ENCODE measurements at places on chromosomes 4 and X.

GRCh38 chr4:127250577-127250976 is 382.2 kb upstream of the INTU start:
- DNase-seq: no peak

- DNase-seq: no peak
Measured at GRCh38 chr4:111945014-111945413, 200.2 kb upstream of the FAM241A start.

DNA sequence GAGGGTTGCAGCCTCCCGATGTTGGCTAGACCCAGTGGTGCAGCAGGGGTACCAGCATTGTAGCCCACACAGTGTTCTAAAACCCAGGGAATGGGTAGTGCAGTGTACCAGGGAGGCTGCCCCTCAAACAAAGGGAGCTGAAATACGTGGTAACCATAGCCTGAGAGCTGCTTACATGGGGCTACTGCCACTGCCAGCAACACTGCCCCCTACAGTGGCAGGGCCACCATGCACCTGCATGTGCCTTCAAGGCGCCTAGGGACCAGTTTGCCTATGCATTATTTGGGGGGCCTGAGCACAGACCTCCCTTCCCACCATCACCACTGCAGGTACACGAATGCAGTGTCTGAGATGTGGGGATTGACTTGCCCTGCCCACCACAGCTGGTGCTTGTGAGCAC is 21.0 kb upstream of the BMP15 start:
- DNase-seq: no peak

DNA sequence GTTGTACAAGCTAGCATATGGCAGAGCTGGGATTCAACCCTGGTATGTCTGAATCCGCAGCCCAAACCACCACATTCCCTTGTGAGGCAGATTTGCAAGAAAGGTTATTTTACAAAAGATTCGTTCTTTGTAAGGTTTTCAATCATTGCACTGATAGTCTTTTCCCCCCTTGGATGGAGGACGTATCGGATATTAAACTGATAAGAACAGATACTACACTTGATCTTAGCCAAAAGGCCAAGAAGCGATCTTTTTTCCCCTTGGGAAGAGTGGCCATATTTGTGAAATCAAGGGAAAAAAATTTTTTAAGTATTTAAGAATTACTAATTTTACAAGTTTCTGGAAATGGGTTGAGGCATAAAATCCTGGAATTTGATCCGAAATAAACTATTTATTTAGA is 34.4 kb upstream of the MSMO1 start:
- DNase-seq: no peak

DNA sequence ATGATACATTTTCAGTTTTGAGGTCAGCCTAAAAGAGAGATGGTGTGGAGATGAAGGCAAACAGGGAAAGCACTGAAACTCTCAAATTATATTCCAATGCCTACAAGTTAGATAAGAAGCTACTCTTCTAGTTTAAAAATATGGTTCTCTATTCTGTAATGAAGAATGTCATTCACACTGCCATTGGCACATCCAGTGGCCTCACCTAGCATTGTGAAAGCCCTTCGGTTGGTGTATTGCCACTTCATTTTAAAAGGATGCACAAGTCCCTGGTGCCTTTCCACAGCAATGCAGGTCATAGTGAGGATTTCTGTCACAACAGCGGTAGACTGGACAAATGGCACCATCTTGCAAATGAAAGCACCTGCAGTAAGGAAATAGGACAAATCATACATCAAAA is 40.6 kb downstream of the QRFPR start:
- DNase-seq: no peak

- DNase-seq: no peak
Measured at GRCh38 chrX:44747317-44747716, 96.5 kb upstream of the DUSP21 start.

DNA sequence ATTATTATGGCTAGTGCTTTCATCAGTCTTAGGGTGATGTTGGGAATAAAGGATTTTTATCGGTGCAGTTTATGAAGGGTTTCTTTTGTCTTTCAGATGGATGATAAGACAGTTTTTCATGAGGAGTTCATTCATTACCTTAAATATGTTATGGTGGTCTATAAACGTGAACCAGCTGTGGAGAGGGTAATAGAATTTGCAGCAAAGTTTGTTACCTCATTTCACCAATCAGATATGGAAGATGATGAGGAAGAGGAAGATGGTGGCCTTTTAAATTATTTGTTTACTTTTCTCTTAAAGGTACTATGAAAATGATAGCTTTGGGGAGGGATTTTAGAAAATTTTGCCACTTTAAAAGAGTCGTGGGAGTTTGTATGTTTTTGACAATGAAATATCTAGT is 1.3 kb downstream of the NCAPG start:
- DNase-seq: no peak

DNA sequence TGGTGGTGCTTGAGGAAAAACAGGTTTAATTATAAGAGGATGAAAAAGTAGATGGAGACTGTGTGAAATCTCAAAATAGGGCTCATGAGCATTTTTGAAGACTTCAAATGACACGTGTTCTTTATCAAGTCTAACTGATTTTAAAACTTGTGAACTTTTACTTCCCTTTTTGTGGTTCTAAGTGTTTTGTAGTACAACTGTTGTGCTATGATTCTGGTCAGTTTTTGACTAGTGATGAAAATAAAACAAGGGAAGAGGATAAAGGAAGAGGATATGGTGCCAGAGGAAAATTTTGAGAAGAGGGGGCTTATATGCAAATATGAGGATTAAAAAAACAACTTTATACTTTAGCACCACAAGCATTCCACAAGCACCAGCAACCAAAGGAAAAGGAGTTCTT is 644.0 kb downstream of the RPA4 start:
- DNase-seq: no peak

DNA sequence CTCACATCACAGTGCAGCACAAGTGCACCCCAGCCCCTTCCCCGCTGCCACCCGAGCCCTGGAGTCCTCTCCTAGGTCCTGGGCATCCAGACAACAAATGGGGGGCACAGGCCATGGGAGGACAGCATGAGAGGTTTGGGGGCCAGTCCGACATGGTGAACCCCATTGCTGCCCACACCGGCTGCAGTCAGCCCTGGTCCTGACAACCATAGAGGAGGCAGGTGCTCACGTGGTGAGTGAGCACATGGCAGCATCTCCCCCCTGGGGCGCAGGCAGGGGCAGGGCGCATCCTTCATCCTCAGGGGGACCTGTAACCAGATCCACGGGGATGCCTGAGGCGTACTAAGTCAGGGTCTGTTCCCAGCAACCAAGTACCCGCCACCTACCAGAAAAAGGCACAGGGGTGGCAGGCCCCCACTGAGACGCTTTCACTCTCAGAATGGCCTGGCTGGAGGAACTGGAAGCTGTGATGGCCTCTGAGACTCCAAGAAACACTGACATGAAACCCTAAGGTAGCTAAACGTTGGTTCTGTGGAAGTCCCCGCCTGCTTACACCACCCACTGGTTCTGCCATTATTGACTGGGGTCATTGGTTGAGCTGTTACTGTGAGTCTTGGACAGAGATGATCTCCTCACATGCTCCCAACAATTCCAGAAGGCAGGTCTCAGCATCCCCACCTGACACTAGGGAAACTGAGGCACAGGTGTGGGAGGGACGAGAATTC is 6.5 kb downstream of the ZFYVE28 start:
- no peak for DNase-seq

DNA sequence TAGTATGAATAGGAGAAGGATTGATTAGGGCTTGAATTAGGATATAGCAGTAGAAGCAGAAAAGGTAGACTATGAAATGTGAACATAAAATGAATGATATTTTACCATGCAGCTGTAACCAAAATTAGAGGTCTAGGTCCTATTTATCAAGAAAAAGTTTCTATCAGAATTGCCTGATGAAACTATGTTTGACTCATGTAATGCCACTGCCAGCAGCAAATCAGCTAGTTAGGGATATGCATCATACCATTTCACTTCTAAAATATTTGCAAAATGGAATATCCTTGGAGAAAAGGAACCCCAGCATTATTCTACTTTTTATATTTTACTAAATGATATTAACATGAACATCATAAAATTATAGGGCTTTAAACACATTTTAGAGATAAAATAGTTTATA is 188.4 kb downstream of the WDFY3 start:
- no peak for DNase-seq

- no peak for DNase-seq
Measured at GRCh38 chrX:72392042-72392441, 86.3 kb upstream of the CITED1 start.

GRCh38 chr4:105933083-105933482 is 37.8 kb downstream of the NPNT start:
- DNase-seq: no peak

DNA sequence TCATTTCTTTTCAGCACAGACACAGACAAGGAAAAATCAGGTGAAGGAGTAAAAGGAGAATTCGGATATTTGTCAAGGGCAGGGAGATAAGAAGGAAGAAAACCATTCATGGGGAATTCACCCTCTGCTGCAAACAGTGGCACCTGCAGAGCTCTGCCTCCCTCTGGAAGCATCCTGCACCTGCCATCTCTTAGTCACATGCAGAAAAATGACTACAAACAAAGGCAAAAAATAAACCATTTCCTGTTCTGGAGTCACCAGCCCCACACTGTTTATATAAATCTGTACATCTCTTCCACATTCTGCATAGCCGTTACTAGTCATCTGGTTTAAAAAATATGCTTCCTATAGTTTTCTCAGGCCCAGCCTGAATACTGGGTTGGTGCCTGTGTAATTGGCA is 205.3 kb downstream of the ARAP2 start:
- DNase-seq: peak; percentile 31

- DNase-seq: no peak
Measured at GRCh38 chr4:139922406-139923024, 231.5 kb downstream of the MAML3 start.

DNA sequence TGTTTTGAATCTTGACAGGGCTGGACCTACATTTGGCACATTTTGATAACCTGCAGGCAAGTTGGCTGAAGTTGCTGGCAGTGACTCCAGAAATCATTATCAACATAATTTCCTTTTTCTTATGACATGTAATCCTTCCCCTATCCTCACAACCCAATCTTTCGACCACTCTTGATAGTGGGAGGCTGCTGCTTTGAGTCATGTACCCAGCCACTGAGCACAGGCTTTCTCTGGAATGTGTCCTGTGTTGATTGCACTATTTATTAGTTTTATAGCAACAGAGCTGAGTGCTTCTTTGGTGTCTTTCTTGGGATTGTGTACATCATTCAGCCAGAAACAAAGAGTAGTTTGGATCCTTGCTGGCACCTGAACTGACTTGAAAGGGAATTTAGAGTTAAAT is 183.1 kb upstream of the LEF1 start:
- DNase-seq: no peak

GRCh38 chrX:68895341-68895755 is 66.5 kb downstream of the EFNB1 start:
- no peak for DNase-seq

DNA sequence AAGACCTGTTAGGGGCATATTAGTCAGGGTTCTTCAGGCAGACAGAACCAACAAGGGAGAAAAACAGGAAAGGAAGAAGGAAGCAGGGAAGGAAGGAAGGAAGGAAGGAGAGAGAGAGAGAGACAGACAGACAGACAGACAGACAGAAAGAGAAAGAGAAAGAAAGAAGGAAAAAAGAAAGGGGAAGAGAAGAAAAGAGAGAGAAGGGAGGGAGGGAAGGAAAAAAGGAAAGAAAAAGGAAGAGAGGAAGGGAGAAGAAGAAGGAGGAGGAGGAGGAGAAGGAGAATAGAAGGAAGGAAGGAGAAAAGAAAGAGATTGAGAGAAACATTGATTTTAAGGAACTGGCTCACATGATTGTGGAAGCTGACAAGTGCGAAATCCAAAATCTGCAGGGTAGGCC is 89.0 kb downstream of the DHX15 start:
- no peak for DNase-seq

DNA sequence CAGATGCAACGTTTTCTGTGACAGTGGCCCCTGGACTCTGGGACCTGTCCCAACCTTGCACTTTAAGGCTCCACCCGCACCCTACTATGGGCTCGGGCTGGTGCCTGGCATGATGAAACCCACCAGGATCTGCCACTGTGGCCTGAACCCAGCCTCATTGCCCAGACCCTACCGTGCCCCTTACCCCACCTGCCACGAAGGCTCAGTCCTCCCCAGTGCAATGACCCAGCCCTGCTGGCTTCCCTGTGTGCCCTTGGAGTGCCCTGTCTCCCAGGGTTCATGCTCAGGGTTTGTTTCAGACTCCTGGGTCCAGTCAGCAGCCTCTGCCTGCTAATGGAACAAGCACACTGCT is 3.1 kb downstream of the UVSSA start:
- no peak for DNase-seq

GRCh38 chrX:120604361-120604782 is 471 bp downstream of the MCTS1 start:
- peak; percentile 72 for DNase-seq

DNA sequence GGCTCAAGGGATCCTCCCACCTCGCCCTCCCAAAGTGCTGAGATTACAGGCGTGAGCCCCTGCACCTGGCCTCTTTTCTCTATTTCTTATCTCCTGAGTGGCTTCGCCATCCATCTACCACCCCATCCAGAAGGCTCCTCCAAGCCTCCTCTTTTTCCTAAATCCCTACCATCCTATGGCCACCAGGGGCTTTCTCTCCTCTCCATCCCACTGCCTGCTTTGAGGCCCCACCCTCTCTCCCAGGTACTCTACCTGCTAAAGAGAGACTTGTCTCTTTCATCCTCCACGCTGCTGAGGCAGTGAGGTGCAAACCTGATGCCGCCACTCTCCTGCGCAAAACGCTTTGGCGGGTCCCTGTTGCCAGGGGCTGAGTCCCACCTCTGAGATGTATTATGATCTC is 7.0 kb downstream of the RS1 start:
- DNase-seq: no peak

DNA sequence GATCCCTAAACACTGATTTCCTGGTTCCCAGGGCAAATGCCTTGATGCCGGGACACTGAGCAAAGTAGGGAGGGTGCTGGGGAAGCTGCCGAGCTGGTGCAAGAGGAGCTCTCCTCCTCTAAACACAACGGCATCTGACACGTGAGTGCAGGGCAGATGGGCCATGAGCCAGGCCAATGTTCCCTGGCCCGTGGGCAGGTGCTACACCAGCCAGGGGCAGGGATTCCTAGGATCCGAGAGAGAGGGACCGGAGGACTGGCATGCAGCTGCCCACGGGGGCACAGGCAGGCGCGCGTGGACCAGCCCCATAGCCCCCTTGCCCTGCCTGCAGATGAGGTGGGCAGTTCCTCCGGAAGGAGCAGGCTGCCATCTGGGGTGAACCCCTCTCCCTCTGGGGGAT is 66.8 kb upstream of the AFAP1 start:
- DNase-seq: no peak

DNA sequence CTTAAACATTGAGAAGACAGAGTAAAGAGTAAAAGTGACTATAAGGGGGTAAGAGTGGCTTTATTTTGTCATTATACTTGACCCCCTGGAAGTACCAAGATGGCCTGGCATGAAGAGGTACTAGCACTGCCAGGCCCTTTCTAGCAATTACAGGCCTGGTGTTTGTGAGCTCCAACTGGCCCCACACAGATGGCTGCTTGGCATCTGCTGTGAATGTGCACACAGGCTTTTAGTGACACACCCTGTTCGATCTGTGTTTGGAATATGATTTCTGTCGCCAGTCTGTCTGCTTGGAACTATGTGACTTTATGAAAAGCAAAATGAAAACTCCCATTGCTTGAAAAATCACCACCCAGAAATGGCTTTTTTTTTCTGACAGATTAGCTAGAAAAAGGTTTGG is 123.3 kb downstream of the CLCN4 start:
- no peak for DNase-seq

- no peak for DNase-seq
Measured at GRCh38 chr4:112775801-112776200, 138.9 kb downstream of the LARP7 start.
